ENCODE measurements at places on chromosomes 13 and 19.
A peak's percentile ranks its signal among the peaks of the same experiment; 100 is the strongest.

DNA sequence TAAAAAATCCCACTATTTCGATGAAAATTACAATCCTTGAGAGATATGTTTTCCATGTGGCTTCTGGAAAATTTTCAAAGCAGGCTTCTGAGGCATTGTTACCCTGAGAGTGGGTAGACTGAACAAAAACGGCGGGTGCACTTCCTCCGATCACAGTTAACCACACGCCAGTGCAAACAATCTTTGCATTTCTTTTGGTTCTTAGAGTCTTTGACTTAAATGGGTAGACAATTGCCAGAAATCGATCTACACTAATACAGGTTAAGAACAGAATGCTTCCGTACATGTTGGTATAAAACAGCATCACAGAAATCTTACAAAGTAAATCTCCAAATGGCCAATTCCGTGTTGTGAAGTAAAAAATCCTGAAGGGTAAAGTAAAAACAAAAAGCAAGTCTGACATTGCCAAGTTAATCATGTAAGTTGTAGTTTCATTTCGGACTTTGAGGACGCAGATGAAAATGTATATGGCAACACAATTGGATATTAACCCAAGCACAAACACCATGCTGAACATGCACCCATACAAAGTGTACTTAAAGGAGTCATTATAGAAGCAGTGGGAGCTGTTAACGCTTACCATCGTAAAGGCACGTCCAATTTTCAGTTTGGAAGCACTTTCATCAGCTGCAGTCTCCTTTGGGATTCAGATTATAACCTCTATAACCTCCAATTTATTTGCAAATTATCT is 927 bp downstream of the LPAR6 start:
- DNase-seq = no peak

- no peak for DNase-seq
Observed at GRCh38 chr19:55390461-55390880, 4.7 kb downstream of the RPL28 start.

- no peak for DNase-seq
Observed at GRCh38 chr13:43939086-43939485, 59.4 kb downstream of the LACC1 start.

- peak; percentile 35 for DNase-seq
Observed at GRCh38 chr19:44644402-44645016, 799 bp downstream of the PVR start.

- peak; percentile 86 for DNase-seq
Observed at GRCh38 chr19:3036119-3036976, 7.3 kb upstream of the TLE2 start.

- DNase-seq = no peak
Observed at GRCh38 chr19:37932985-37933936, 26.3 kb downstream of the SIPA1L3 start.

- DNase-seq = no peak
Observed at GRCh38 chr19:49716154-49716553, 25.2 kb downstream of the CPT1C start.

- no peak for DNase-seq
Observed at GRCh38 chr13:40672765-40673397, 6.4 kb upstream of the FOXO1 start.

- no peak for DNase-seq
Observed at GRCh38 chr19:10826231-10826630, 9.8 kb downstream of the TMED1 start.
